Astrocyte (in vitro differentiated cells and primary cell): ENCODE measurements at places on chromosomes 5 and 9. TPM values are rescaled to one million over a fixed set of nuclear protein-coding genes. Genes with fewer than 3 reads are reported as not detected.

GRCh38 chr9:111902391-111903139, 6.0 kb downstream of the UGCG start:
- no peaks in the 10 kb centered on the region for H3K27me3 ChIP-seq
- peaks cover 3% of the 10 kb centered on the region for H3K36me3 ChIP-seq
- peaks cover 16% of the 10 kb centered on the region for H3K4me1 ChIP-seq
- peak; percentile 81 for DNase-seq
- H3K27ac ChIP-seq, result peak overlapping the region; percentile 28
- H3K4me3 ChIP-seq, result no peak overlapping the region

- no peak overlapping the region for H3K27ac ChIP-seq
- no peaks in the 10 kb centered on the region for H3K36me3 ChIP-seq
- H3K4me1 ChIP-seq, result no peaks in the 10 kb centered on the region
- H3K27me3 ChIP-seq, result no peaks in the 10 kb centered on the region
- H3K4me3 ChIP-seq, result no peak overlapping the region
These were observed 119.5 kb downstream of the COL23A1 start for GRCh38 chr5:178470760-178471025.

- H3K36me3 ChIP-seq, result no peaks in the 10 kb centered on the region
- H3K4me1 ChIP-seq, result peaks cover 2% of the 10 kb centered on the region
- H3K4me3 ChIP-seq, result no peak overlapping the region
These were observed 812.1 kb downstream of the EFNA5 start for GRCh38 chr5:106858616-106859015.

DNA sequence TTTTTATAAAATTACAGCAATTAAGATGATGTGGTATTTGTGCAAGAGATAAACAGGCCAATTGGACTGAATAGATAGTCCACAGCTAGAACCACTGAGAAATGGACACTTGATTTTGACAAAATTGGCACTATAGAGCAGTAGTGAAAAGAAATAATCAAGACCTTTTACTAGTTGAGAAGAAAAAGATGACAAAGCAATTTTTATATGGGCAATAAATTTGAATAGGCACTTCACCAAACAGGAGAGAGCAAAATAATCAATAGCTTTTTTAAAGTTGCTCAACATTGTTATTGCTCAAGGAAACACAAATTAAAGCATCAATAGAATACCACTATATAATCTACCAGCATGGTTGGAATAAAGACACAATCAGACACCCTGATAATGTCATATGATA, 193.5 kb upstream of the FTMT start:
- no peak overlapping the region for H3K27ac ChIP-seq
- no peak for DNase-seq
- no peaks in the 10 kb centered on the region for H3K27me3 ChIP-seq
- H3K4me1 ChIP-seq, result no peaks in the 10 kb centered on the region

DNA sequence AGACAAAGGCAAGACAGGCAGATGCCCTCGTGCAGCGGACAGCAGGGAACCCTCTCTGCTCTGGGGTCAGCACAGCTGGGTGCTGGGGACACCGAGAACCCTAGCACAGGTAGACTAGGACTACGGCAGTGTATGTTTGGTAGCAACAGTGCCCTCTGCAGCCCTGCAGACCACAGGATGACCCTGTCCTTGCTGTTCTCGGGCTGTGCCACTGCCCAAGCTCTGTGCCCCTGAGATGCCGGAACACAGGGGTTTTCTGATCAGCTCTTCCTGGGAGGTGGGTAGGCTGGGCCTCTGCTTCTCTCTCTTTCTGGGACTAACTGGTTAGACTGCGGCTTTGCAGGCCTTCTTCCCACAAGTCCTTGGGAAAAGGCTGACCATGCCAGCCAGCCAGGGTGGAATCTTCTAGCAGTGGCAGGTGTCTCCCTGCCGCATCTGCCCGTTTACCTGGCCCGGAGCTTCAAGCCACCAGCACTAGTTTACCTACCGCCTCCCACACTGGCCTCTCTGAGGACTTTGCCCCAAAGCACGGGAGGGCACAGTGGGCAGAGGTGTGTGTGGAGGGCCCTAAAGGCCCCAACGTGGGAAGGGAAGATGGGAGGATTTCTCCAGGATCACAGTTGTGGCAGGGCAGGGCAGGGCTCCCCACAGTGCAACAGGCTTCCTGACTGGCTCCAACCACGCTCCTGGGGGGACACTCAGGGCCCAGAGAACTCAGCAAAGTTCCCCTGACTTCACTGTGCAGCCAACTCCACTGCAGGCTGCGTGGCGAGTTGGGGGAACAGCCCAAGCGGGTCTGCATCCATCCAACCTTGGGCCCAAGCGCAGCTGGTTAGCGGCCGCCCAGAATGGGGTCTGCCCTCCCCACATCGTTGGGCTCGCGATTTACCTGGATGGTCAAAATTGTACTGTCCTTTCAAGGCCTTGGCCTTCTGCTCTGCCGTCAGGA, 1.2 kb downstream of the UCK1 start:
- no peak overlapping the region for H3K27ac ChIP-seq
- H3K36me3 ChIP-seq, result peaks cover 4% of the 10 kb centered on the region
- no peak for DNase-seq

- no peak overlapping the region for H3K27ac ChIP-seq
- H3K4me1 ChIP-seq, result no peaks in the 10 kb centered on the region
- no peaks in the 10 kb centered on the region for H3K27me3 ChIP-seq
- DNase-seq, result no peak
- H3K4me3 ChIP-seq, result no peak overlapping the region
- H3K36me3 ChIP-seq, result no peaks in the 10 kb centered on the region
These were observed 568.5 kb upstream of the RIOK2 start for GRCh38 chr5:97751540-97751939.

- DNase-seq, result no peak
- no peak overlapping the region for H3K27ac ChIP-seq
- no peaks in the 10 kb centered on the region for H3K36me3 ChIP-seq
- no peaks in the 10 kb centered on the region for H3K4me1 ChIP-seq
- no peaks in the 10 kb centered on the region for H3K27me3 ChIP-seq
These were observed 317.0 kb upstream of the ADCY2 start for GRCh38 chr5:7078901-7079300.

DNA sequence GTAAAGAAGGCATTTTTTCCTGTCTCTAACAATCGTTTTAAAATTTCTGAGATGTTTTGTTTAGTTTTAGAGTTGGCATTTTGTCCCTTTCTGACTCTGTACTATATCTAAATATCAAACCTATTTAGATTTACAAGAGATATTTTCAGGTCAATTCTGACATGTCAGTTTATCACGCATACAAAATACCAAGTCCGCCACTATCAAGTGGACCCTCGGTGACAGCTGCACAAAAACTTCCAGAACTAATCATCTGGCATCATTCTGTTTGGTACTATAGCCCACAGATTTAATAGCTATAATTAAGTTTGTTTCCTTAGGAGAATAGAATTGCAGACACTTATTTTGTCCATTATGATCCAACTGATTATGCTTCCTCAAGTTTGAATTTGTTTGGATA, 1278.2 kb downstream of the CDH12 start:
- H3K4me3 ChIP-seq, result no peak overlapping the region
- no peaks in the 10 kb centered on the region for H3K27me3 ChIP-seq
- no peak overlapping the region for H3K27ac ChIP-seq
- H3K4me1 ChIP-seq, result no peaks in the 10 kb centered on the region
- H3K36me3 ChIP-seq, result no peaks in the 10 kb centered on the region

GRCh38 chr9:132244582-132245455, 83.0 kb downstream of the NTNG2 start:
- no peak for DNase-seq
- peaks cover 11% of the 10 kb centered on the region for H3K4me1 ChIP-seq
- peaks cover 12% of the 10 kb centered on the region for H3K27me3 ChIP-seq

FRMD3 gene
- total RNA-seq, result 0.29 and 0.39 TPM in 2 replicates

ISOC1 gene
- 6.5 and 8.4 TPM in 2 replicates for total RNA-seq

PCDHB10 gene
- total RNA-seq, result 6.4 and 7.0 TPM in 2 replicates

TSLP gene
- 0.14 and 0.43 TPM in 2 replicates for total RNA-seq

ATP10B gene
- total RNA-seq, result not detected in 2 replicates

CDH9 gene
- total RNA-seq, result not detected in 2 replicates

SH3RF2 gene
- total RNA-seq, result 8.6 and 12.3 TPM in 2 replicates

ZNF169 gene
- total RNA-seq, result 3.7 and 4.1 TPM in 2 replicates

PRDM9 gene
- not detected in 2 replicates for total RNA-seq
